ENCODE measurements at places on chromosomes 11 and 22.

DNA sequence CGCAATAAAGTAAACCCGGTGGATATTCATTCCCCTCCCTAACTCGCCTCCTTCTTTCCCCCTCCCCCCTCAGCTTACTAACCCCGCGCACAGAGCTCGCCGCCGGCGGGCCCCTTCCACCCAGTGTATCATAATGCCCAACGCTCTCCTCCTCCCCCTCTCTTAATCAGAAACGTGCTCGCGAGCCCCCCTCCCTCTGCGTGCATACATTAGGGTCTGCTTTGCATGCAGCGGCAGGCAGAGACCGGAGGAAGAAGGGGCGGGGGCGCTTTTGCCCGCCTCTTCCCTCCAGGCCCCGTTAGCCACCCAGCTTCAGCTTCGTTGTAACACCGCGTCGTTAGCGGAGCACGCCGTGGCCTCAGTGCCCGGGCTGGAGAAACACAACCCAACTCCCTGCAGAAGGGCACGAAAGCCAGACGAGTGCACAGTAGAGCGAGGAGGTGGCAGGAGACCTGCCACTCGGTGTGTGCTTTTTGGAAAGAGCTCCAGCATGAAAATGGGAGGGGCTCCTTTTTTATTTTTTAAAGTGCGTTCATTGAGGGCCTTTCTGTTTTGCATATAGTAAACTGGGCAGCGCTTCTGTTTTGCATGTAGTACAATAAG is 901 bp upstream of the KMT2A start:
- peak; percentile 75 for DNase-seq

GRCh38 chr22:35192129-35192918 is 65.0 kb upstream of the HMGXB4 start:
- DNase-seq = no peak

- DNase-seq = no peak
These were observed 6.9 kb downstream of the TSPAN32 start for GRCh38 chr11:2308713-2309112.

- no peak for DNase-seq
These were observed 307.7 kb downstream of the BUD13 start for GRCh38 chr11:116465056-116465455.

GRCh38 chr11:66663741-66664296 is 13.9 kb downstream of the RBM4B start:
- DNase-seq = no peak

DNA sequence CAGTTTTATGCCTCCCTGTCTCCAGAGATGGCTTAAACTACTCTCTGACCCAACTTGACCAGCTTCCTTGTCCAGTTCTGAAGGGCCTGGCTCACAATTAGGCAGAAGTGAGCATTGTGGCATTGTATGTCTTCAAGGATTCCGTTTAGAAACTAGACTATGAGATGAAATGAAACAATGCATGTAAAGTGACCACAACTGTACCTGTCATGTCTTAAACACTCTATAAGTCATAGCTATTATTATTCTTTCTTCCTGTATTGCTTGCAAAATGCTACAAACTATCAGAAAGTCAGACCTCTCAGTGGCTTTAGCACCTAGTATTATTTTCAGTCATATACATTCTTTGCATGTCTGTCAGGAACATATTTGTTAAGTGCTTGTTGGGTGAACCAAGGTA is 127.9 kb upstream of the MTMR2 start:
- DNase-seq = no peak

GRCh38 chr11:20443596-20443995 is 56.1 kb downstream of the PRMT3 start:
- DNase-seq = peak; percentile 5

DNA sequence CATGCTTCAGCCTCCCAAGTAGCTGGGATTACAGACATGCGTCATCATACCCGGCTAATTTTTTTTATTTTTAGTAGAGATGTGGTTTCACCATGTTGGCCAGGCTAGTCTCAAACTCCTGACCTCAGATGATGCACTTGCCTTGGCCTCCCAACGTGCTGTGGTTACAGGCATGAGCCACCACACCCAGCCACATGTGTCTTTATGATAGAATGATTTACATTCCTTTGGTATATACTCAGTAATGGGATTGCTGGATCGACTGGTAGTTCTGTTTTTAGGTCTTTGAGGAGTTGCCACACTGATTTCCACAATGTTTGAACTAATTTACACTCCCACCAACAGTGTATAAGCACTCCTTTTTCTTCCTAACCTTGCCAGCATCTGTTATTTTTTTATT is 276.2 kb downstream of the METTL15 start:
- DNase-seq = no peak

GRCh38 chr11:13141731-13142709 is 132.9 kb downstream of the RASSF10 start:
- DNase-seq = no peak

GRCh38 chr22:47837703-47838102 is 1075.3 kb downstream of the TBC1D22A start:
- DNase-seq = peak; percentile 30

DNA sequence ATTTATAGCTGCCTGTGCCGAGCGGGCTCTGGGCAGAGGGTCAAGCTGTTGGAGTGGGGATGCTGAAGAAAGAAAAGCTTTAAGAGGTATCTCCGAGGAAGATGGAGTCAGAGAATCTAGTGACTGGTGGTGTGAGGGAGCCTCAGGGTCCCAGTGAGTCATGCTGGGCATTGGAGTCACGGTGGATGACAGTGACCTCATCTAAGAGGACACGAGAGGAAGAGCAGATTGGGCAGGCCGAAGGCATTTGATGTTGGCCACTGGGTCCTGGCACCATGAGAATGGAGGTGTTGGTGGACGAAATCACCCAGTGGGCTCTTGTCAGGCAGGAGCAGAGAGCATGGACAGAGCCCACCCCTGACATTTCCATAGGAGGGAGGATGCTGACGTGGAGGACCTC is 68.4 kb downstream of the TBC1D22A start:
- DNase-seq = no peak

DNA sequence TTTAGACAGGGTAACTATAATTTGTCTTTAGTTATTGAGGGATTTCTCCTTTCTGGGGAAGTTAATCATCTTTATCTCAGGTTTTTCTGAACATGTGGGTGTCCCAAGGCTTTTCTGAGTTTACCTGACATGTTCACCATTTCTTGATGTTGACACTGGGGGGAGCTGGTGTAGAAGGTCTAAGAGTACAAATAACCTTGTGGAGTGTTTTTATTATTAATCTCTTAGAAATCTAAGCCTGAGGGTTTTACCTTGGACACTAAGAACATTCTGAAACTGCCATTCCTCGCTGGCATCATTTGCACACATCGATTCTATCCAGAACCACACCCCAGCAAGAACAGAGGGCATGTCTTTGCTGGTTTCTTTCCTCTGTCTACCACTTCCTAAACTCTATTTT is 15.6 kb upstream of the C11orf91 start:
- no peak for DNase-seq

DNA sequence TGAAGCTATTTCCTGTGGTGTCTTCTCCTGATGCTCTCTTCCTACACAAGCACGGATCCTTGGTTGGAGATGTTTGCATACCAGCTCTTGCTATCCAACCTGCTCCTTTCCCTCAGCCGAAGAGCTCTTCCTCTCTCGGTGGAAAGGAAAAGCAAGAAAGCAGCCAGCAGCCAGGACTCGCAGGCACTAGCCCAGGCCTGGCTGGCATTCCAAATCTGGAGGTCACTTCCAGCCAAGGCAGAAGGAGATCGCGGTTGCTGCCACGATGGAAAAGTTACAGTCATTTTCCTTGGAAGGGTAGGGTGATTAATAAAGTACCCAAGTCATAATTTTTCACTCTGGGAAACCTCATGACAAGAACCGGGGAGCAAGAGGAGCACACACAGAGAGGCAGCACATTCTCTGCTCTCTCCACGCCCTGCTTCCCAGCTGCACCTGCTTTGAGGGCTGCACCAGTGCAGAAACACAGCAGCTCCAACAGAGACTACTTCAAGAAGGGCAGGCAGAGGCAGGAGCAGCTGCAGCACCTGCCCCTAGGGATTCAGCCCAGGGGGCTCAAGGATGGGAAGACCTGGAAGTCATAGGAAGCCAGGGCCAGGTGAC is 399.3 kb downstream of the CADM1 start:
- no peak for DNase-seq

DNA sequence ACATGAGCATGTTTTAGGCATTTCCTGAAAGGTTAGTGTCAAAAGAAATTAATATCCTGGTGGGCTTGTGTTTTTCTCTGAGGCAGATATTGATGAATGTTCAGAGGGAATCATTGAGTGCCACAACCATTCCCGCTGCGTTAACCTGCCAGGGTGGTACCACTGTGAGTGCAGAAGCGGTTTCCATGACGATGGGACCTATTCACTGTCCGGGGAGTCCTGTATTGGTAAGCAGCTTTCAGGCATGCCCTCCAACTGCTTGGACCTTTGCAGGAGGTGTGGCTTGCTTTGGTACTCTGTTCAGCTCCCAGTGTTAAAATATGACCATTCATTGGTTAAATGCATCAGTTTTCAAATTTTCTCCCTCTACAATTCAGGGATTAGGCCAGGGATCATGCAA is 658.6 kb upstream of the ANO5 start:
- no peak for DNase-seq

DNA sequence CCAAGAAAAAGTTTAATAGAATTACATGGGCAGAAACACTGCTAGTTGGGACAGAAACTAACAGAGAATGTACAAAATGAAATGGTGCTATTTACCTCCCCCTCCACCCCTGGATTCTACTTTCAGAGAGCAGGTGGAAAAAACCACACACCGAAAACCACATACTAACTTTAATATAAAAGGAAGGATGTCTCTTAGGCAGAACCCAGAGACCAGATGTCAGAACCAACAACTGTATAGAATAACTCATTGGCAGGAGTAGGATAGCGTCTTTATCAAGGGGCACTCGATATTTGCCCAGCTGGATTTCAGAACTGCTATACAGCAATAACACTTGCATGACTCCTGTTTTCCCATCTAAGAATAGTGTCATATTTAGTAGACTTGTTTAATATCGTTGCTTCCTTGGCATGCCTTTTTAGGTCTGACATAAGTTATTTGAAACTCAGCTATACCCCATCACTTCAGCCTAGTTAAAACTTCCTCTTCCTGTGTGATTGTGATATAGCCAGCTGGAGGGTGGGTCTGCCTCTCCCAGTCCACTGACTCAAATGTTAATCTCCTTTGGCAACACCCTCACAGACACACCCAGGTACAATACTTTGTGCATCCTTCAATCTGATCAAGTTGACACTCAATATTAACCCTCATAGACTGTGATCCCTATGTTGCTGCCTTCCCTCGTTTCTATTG is 1.2 kb downstream of the SLC22A25 start:
- DNase-seq = no peak

DNA sequence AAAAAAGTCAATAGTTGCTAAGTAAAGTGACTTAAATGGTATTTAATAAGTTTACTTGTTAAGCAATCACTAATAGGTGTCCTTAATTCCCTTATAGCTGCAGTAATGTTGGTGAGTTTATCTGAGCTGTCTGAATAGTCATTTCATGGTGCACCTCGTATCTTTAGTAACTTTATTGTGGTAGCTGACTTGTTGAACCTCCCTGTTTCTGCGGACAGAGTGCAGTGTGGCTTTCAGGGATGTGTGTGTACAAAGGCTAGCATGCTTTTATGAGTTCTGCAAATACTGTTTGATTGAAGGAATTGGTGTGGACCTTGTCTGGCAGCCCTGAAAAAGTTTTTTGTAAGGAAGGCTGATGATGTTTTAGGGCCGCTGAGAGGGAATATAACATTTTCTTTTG is 2.6 kb downstream of the ZNRF3 start:
- DNase-seq = peak; percentile 79
